HS-27A (cell line): ENCODE measurements at places on chromosomes 7 and 10.

GRCh38 chr10:71429304-71429703 is 32.6 kb downstream of the CDH23 start:
- DNase-seq, result no peak

DNA sequence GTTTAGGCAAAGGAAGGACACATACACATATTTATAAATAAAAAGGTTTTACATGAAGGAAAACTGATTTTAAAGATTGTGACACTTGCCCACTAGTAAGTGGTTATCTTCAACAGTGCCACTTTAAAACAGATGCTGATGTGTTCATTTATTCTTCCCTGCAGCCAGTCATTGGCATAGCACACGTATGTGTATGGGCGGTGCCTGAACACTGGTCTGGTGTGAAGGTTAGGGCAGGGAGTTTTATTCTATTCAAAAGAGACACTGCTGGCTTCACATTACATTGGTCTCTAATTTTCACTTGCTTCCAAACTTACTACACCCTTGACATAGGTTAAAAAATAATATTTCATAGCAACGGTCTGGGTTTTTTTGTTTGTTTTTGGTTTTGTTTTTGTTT is 57.9 kb downstream of the NOD1 start:
- no peak for DNase-seq

- no peak for DNase-seq
Measured at GRCh38 chr7:127534636-127535035, 50.8 kb downstream of the GCC1 start.

GRCh38 chr7:152615031-152615741 is 60.8 kb downstream of the XRCC2 start:
- DNase-seq, result no peak

- no peak for DNase-seq
Measured at GRCh38 chr7:155352076-155352752, 54.5 kb downstream of the INSIG1 start.

DNA sequence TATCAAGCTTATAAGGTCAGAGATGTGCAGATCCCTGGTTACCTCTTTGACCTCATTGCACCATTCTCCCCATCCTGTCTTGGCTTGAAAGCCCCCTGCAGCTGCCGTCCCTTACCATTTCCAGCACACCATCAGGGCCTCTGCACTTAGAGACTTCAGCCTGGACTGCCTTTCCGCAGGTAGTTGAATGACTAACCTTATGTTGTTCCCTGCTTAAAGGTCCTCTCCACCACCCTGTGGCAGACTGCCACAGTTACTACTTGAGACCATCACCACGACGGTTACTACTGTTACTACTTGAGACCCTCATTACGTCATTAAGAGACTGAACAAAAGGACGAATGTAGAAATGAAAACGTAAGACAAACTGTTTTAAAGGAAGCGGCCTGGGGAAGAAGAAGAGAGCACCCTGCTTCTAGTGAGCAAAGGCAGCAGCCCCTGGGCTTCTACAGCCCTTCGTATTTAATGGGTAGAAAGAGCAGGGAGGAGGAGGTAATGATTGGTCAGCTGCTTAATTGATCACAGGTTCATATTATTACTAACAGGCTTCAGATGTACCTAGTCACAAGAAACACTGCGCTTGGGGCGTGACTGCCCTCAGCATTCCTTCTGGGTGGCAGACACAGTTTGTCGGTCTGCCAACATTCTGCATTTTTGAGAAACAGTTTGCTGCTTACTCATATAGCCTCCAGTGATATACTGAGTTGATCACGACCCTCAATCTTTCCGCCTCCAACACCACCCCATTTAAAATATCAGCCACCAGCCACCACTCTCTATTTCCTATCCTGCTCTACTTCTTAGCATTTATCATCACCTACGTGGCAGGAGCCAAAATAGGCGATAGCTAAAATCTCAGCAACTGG is 74.1 kb upstream of the PARD3 start:
- no peak for DNase-seq

- no peak for DNase-seq
Measured at GRCh38 chr10:55742487-55742886, 618.6 kb downstream of the ZWINT start.

GRCh38 chr7:7785344-7785973 is 67.1 kb upstream of the RPA3 start:
- no peak for DNase-seq

DNA sequence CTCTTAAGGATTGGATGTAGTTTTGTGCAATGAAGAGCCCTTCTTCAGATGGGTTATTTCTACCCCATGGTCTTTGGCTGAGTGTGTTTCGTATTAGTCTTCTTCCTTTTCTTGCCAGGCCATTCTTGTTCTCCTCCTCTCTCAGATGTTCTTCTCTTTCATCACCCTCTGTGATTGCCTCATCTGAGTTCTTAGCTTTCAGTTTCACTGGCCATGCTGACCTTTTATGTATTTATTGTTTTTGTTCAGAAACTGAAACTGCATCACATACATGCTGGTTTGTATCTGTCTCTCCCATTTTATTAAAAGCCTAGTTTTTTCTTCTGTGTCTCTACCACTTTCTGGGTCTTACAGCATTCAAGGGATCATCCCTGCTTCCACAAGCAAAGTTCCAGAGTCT is 21.7 kb upstream of the PCGF5 start:
- no peak for DNase-seq

DNA sequence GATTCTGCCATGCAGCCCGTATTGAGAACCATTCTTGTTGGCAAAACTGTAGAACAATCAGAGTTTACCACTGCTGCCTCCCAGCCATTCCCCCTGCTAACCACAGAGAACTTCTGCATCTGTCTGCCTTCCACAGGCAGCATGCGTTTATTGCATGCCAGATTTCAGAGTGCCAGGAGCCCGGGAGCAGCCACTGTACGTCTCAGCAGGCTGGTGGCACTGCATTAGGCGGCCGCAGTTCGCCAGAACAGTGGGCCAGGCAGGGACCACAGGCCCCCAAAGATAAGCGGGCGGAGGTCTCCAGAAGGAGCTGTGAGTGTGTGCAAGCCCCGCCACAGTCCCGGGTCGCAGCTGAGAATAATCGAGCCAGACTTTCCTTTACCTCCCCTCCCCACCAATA is 31.8 kb downstream of the ZNF467 start:
- DNase-seq, result no peak

DNA sequence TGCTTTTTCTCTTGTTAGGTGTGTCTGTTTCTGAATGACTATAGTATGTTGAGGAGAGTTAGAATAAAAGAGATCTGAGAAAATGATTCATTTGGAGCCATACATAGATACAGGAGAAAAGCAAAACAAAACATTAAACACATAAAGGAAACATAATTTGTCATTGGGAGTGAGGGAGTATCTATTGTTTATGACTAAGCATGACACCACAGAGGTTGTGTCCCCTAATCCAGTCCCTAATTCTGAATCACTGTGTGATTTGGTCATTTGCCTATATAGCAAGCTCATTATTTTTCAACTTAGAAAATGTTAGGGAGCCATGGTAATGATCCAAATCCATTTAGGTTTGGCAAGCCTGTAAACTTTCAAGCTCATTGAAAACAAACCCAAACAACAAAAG is 132.3 kb upstream of the BMPER start:
- no peak for DNase-seq

DNA sequence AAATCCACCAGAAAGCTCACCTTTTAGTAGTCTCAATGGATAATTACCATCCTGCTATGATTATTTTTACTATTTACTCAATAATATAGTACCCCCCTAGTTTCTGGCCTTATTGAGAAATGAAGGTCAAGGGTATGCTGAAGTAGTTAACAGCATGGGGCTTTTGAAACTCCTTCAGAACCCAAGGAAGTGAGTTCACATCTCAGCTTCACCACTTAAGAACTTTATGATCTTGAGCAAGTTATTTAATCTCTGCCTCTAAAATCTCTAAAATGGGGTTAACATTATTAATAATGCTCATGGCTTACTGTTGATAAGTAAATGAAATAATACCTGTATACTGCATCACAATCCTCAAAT is 5.8 kb downstream of the MTPN start:
- DNase-seq, result no peak
